Ovary (tissue), 10 donors: ENCODE measurements at places on chromosomes 2 and 18.
A peak's percentile ranks its signal among the peaks of the same experiment; 100 is the strongest.

DNA sequence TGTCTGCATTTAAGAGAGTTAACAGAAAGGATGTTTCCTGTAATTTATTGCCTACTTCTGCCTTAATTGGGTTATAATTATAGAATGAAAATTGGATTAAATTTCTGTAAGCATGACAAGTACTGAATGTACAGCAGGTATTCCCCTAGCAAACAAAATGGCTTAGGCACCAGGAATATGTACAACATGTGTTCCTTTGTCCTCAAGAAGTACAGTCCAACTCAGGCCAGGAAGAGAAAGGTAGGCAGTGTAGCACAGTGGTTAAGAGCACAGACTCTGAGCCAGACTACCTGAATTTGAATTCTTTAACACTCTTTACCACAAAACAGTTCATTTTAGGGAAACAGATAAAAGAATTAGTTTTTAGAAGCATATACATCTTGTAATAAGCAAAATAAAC, 43.1 kb downstream of the COX7A2L start:
- no peaks in the 10 kb centered on the region for H3K27me3 ChIP-seq
- no peak overlapping the region for H3K27ac ChIP-seq
- H3K36me3 ChIP-seq = no peaks in the 10 kb centered on the region
- H3K4me1 ChIP-seq = no peaks in the 10 kb centered on the region
- H3K4me3 ChIP-seq = no peak overlapping the region

DNA sequence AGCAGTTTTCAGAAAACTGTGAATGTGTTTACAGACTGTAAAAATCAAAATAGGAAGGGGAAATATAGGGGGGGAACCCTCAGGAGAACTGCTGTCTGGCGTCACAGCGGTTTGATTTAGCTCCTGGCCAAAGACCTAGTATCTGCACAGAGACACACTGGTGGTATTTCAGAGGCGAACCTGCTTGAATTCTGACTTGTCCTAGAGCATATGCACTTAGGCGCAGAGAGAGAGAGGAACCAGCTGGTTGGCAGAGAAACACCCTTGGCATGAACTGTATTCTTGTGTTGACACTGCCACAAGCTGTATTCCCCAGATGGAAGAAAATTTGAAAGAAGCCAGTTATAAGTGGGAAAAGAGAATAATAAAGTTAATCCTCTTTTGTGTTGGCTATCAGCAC, 506.5 kb upstream of the NRP2 start:
- no peaks in the 10 kb centered on the region for H3K36me3 ChIP-seq
- H3K4me3 ChIP-seq = no peak overlapping the region
- H3K4me1 ChIP-seq = no peaks in the 10 kb centered on the region
- no peak for DNase-seq
- no peak overlapping the region for H3K27ac ChIP-seq

DNA sequence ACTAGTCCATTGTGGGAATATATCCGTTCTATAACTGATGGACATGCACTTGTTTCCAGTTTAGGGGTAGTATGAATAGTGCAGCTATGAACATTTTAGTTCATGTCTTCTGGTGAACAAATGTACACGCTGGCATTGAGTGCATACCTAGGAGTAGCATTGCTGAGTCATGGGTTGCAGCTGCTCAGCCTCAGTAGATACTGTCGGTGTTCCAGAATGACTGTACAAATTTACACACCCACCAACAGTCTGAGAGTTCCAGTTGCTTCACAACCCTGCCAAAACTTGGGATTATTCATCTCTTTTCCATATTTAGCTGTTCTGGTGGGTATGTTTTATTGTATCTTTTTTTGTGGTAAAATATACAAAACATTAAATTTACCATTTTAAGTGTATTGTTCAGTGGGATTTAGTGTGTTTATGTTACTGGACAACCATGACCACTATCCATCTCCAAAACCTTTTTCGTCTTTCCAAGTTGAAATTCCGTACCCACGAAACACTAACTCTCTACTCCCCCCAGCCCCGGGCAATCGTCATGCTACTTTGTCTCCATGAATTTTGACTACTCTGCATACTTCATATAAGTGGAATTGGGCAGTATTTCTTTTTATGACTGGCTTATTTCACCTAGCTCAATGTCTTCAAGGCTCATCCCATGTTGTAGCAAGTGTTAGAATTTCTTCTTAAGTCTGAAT, 281.0 kb downstream of the PRKCE start:
- H3K27me3 ChIP-seq = no peaks in the 10 kb centered on the region
- DNase-seq = no peak
- no peak overlapping the region for H3K27ac ChIP-seq
- H3K4me1 ChIP-seq = peaks cover 5% of the 10 kb centered on the region
- no peak overlapping the region for H3K4me3 ChIP-seq

- no peaks in the 10 kb centered on the region for H3K27me3 ChIP-seq
- no peak overlapping the region for H3K27ac ChIP-seq
- no peak overlapping the region for H3K4me3 ChIP-seq
- H3K4me1 ChIP-seq = no peaks in the 10 kb centered on the region
Measured at GRCh38 chr2:83015035-83015715, 1443.9 kb downstream of the SUCLG1 start.

GRCh38 chr2:48112911-48113680, 206.8 kb upstream of the FBXO11 start:
- H3K27ac ChIP-seq = no peak overlapping the region
- no peaks in the 10 kb centered on the region for H3K4me1 ChIP-seq
- H3K4me3 ChIP-seq = no peak overlapping the region
- DNase-seq = no peak
- no peaks in the 10 kb centered on the region for H3K36me3 ChIP-seq

DNA sequence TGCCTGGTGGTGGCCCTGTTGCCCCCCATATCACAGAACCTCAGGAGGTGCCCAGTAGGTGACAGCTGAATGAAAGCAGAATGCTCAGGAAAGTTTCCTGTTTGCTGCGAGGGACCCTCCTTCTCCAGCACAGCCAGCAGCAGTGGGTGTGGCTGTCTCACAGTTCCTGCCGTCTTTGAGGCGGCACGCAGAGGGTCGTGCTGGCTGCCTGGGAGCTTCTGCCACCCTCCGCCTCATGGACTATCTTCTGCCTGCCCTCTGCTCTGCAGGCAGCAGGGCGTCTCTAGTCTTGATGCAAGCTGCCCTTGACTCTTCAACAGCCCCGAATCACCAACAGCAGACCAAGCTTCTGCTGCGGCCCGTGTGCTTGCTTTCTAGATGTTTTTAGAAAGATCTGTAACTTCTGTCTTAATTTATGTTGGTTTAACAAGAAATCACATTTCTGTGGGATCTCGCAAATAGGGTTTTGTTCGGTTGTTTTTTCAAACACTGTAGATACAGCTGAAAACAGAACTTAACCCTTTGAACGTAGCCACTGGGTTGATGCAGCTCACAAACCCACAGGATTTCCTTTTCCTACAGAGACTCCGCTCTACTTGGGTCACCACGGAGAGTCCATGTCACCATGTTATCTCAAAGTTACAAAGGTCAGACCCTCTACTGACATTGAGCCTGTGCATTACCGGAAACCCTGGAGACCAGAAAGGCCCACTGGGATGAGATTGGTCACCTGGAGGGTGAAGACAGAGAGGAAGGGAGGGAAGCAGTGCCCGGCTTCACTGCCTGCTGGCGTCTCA, 144.9 kb downstream of the ACOXL start:
- H3K27me3 ChIP-seq = no peaks in the 10 kb centered on the region
- no peak for DNase-seq
- H3K4me1 ChIP-seq = no peaks in the 10 kb centered on the region
- H3K36me3 ChIP-seq = no peaks in the 10 kb centered on the region
- H3K27ac ChIP-seq = no peak overlapping the region

GRCh38 chr2:169039702-169040101, 8.6 kb upstream of the ABCB11 start:
- H3K36me3 ChIP-seq = no peaks in the 10 kb centered on the region
- H3K27me3 ChIP-seq = no peaks in the 10 kb centered on the region
- no peak overlapping the region for H3K4me3 ChIP-seq
- no peaks in the 10 kb centered on the region for H3K4me1 ChIP-seq

- H3K4me1 ChIP-seq = peaks cover 5% of the 10 kb centered on the region
- DNase-seq = peak; percentile 92
- H3K27ac ChIP-seq = peak within 1 kb of the TSS; percentile 21
- no peaks in the 10 kb centered on the region for H3K36me3 ChIP-seq
Measured at GRCh38 chr2:74833418-74834233, at the start of gene HK2. HK2 (plus strand) TSS chr2:74834127; CDS start chr2:74834581, 454 bp downstream.

DNA sequence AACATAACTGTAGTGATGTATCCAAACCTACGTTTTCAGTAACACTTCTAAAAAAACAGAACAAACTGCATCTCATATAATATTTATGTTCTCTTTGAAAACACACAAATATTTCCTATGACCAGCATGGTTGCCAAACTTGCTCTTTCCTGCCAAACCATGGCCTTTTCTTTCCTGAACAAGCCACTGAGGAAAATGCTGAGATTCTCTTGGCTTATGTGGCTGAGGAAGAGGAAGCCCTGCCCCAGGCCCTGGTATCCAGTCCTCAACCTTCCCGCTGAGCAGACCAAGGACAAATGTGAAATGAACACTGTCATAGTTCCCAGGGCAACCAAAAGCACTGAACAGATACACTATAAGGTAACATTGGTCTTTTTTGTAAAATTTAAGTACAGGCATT, 35.9 kb upstream of the NARS1 start:
- H3K27ac ChIP-seq = no peak overlapping the region
- no peaks in the 10 kb centered on the region for H3K4me1 ChIP-seq
- no peaks in the 10 kb centered on the region for H3K27me3 ChIP-seq
- no peak for DNase-seq
- H3K36me3 ChIP-seq = no peaks in the 10 kb centered on the region

GRCh38 chr18:3491981-3492555, 42.1 kb downstream of the TGIF1 start:
- H3K27me3 ChIP-seq = no peaks in the 10 kb centered on the region
- H3K36me3 ChIP-seq = no peaks in the 10 kb centered on the region
- no peaks in the 10 kb centered on the region for H3K4me1 ChIP-seq
- no peak overlapping the region for H3K4me3 ChIP-seq
- H3K27ac ChIP-seq = no peak overlapping the region
